Thoracic aorta (tissue), 2 donors: ENCODE measurements at places on chromosomes 4 and X.

- no peak for DNase-seq
These were observed 2.9 kb downstream of the SEC24B start for GRCh38 chr4:109436504-109436903.

DNA sequence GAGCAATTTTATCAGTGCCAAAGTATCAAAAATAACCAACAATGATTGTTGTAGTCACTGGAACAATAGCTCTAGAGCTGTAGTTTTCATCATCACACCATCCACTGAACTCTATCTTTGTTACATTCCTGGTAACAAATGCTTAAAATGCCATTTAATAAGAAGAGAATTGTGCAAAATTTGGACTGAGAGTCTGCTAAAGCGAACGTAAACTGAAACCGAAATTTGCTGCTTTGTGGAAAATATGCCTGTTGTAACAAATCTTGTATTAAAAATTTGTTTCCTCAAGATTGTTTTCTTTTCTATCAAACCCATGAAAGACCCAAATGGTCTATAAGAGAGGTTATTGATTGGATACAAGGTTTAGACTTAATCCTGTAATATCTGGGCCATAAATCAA is 109.3 kb upstream of the TECRL start:
- no peak for DNase-seq

- no peak for DNase-seq
These were observed 488.1 kb downstream of the SMARCA1 start for GRCh38 chrX:129035180-129035579.

GRCh38 chr4:48194971-48195370 is 60.9 kb upstream of the TXK start:
- no peak for DNase-seq

DNA sequence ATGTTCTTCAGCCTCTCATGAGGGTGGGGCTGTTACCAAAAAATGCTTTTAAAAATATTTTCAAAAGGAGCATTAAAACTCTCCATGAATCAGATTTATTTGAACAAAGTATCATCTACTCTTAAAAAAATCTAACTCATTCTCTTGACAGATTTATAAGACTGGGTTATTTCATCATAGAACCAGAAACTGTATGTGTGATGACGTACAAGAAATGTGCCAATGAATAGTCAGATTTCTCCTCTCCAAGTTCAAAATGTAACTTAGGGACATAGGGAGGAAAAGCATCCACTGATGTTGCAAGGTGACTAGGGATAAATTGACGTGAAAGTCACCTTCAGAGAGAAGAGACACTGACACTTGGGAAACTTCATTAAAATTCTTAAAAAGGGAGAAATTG is 89.1 kb upstream of the CLNK start:
- DNase-seq, result no peak

GRCh38 chr4:10063544-10064300 is 42.4 kb upstream of the SLC2A9 start:
- DNase-seq, result peak; percentile 54

GRCh38 chr4:22456291-22456690 is 59.6 kb downstream of the ADGRA3 start:
- no peak for DNase-seq

DNA sequence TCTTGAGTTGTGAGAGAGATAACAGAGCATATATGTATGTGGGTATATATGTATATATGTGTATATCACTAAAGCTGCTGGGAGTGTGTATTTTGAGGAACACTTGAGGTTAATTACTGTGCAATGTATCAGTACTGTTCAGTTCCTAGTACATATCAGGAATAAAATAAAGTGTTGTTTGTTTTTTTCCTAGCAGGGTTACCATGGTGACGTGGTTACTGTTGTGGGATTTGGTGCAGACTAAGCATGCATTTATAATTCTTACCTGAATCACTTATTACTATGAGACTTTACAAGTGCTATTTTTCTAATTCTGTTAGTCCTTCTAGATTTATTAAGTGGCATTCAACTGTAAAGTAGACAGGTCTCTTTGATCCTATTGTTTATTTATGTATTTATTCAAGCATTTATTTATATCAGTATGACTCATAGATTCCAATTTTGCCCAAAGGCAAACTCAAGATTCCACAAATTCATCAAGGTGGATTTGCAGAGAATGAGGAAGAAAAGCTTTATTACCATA is 26.9 kb upstream of the BEX4 start:
- no peak for DNase-seq

GRCh38 chr4:157372567-157372966 is 152.0 kb downstream of the GRIA2 start:
- DNase-seq, result no peak

DNA sequence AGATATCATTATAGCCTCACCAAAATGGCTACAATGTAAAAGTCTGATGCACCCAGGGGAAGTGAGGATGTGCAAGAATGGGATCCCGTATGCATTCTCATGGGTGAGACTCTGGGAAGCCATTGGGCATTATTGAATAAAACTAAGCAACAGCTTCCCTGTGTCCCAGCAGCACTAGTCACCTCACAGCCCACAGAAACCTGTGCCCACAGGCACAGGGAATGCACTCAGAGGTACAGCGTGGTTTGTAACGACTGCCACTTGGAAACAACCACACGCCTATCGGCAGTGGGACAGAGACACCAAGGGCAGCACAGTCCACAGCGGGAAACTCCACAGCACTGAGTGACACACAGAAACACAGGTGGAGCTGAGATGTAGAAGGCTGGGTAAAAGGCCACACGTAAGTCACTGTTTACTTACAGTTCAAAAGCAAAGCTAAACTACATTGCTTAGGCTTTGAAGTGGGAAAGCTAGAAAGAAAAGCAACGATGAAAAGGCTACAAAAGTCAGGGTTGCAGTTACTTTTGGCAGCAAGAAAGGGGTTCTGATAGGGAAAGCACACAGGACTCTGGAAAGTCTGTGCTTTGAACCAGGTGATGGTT is 69.2 kb downstream of the HAUS3 start:
- no peak for DNase-seq

DNA sequence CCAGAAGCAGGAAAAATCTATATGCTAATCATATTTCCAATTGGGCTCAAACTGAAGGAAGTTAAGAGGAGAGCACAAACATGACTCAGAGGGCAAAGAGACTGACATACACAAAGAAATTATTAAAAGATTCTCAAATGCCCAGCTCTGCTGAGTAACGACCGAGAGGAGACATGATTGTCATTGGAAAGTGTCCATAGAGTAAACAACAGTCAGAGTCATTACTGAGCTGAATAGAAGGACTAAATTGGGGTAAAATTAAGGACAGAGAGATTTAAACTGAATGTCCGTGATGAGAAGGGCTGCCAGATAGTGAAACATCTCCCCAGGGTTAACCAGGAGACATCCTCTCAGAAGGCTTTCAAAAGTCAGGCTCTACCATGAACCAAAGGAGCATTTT is 111.2 kb upstream of the GALNT7 start:
- DNase-seq, result no peak

GRCh38 chrX:123422875-123423274 is 238.8 kb downstream of the GRIA3 start:
- DNase-seq, result no peak

DNA sequence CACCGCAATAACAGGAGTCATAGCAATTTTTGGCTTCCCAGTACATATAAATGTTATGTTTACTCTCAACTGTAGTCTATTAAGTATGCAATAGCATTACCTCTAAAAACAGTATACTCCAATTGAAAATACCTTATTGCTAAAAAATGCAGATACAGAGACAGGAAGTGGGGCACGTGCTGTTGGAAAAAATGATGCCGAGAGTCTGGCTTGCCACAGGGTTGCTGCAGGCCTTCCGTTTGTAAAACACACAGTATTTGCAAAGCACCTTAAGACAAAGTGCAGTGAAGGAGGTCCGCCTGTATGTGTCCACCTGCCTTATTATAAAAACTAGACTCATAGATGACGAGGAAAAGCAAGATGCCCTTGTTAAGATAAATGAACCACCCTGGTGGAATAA is 23.5 kb downstream of the CD99 start:
- no peak for DNase-seq

- no peak for DNase-seq
These were observed 417.4 kb downstream of the CCSER1 start for GRCh38 chr4:90544532-90545045.
